ENCODE measurements at places on chromosomes 1 and 21. TPM values are rescaled to one million over a fixed set of nuclear protein-coding genes. Genes with fewer than 3 reads are reported as not detected.

Gene GPR89B
- 9.8 TPM for total RNA-seq

Gene DMRTB1
- not detected for total RNA-seq

Gene SFN
- total RNA-seq = 0.42 TPM

Gene ANGPTL1
- not detected for total RNA-seq

Gene C1orf74
- total RNA-seq = 2.3 TPM

GRCh38 chr21:27372381-27372780, 405.5 kb upstream of the ADAMTS5 start:
- no peak overlapping the region for H3K4me3 ChIP-seq
- no peaks in the 10 kb centered on the region for H3K4me1 ChIP-seq
- no peaks in the 10 kb centered on the region for H3K27me3 ChIP-seq

DNA sequence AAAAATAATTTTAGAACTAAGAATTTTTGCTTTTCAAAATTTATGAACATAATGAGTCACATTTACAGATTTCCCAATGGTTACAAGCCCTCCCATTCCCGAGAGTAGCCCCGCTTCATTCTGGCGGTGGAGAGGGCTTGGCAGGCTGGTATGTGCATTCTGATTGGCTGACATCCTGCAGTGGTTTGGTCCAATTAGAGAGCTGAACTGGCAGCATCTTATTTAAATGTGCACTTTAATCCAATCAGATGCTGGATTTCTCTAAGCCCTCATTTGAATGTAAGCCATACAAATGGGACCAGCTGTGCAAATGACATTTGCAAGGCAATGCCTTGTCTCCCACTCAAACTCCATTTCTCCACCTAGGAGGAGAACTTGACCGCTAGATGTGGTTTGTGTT, 18.0 kb upstream of the TRIM17 start:
- no peak overlapping the region for H3K4me3 ChIP-seq
- DNase-seq = no peak
- no peaks in the 10 kb centered on the region for H3K4me1 ChIP-seq
- H3K27me3 ChIP-seq = peaks cover 16% of the 10 kb centered on the region

DNA sequence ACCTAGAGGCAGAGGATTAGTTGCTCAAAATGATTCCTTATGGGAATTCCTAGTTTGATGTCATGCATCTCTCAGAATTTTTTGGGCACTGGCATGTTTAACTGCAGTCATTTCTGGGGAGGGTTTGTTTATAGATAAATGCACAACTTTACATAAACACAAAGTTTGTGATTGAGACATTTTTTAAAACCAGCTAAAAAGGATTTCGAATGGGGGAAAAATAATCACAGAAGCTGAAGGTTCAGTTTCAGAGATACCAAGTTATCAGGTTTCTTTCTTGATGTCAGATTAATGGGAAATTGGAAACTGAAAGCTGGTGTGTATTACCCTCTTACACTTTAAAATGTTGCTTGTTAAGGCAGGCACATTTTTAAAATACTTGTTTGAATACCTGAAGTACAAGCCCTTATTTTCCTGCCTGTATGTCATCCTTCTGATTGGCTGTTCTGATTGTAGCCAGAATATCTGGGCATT, 72.1 kb downstream of the DISP1 start:
- H3K27me3 ChIP-seq = no peaks in the 10 kb centered on the region
- DNase-seq = no peak
- no peak overlapping the region for H3K4me3 ChIP-seq
- H3K4me1 ChIP-seq = peaks cover 20% of the 10 kb centered on the region
- H3K27ac ChIP-seq = no peak overlapping the region

DNA sequence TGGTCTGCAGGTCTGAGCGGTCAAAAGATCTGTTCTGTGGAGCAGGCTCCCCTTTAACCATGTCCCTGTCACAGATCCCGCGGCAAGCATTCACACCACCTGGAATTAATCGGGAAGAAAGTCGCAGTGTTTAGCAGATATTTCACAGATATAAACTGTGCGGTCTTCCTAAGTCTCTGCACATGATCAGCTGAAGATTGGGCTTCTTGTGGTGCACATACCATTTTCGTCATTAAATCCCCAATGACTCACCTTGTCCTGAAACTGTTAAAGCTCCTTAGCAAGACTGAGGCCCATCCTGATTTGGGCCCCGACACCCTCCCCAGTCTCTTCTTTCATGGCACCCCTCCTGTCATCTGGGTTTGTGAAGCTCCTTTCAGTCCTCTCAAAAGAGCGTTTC, 158.8 kb downstream of the KIF26B start:
- no peaks in the 10 kb centered on the region for H3K4me1 ChIP-seq
- no peaks in the 10 kb centered on the region for H3K36me3 ChIP-seq
- H3K27me3 ChIP-seq = no peaks in the 10 kb centered on the region
